Stimulated activated CD4-positive, alpha-beta T cell treated with anti-CD3 and anti-CD28 coated beads, TNF-alpha, amount 100 ng/mL, for 24 hours (primary cell): ENCODE measurements at places on chromosomes 13 and 19.

GRCh38 chr13:36919833-36920615, at the start of gene SMAD9:
Gene SMAD9, minus strand, starts transcription at chr13:36920238. Its CDS starts 40,549 bp downstream, at chr13:36879689.
- DNase-seq: no peak

- no peak for DNase-seq
These were observed at the start of gene B3GNT3 for GRCh38 chr19:17794731-17795494. Gene B3GNT3, plus strand, starts transcription at chr19:17795138. Its CDS starts 12,670 bp downstream, at chr19:17807808.

- no peak for DNase-seq
These were observed 26.1 kb upstream of the TFDP1 start for GRCh38 chr13:113558461-113558860.

GRCh38 chr13:48511621-48512230, 21.2 kb downstream of the RCBTB2 start:
- no peak for DNase-seq

DNA sequence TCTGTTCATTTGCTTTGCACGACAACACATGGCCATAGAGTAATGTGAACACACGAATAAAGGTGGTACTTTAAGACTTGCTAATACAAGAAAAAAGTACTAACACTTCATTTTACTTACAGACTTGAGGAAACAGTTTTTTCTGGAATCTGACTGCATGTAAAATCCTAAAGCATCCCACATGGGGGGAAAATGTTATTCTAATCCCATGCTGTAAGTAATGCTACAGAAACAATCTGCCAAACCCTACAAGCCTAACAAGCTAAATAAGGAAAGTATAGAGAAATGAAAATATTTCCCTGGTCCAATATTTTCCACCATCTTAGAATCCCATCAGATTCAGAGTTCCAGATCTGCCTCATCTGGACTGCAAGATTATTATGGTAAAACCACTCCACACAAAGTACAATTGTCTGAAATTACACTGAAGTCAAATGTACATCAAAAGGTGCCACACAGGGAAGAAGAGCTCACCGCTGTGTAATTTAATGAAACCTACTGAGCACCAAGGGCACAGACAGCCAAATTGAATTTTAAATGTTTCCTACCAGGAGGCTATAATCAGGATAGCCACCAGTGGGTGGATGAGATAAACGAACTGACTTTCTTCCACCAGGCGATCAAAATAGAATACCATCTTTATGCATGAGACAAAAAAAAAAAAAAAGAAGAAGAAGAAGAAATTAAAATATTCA, 22.0 kb downstream of the LHFPL6 start:
- DNase-seq: no peak

- no peak for DNase-seq
These were observed 16.3 kb downstream of the GPR183 start for GRCh38 chr13:99290894-99291293.

DNA sequence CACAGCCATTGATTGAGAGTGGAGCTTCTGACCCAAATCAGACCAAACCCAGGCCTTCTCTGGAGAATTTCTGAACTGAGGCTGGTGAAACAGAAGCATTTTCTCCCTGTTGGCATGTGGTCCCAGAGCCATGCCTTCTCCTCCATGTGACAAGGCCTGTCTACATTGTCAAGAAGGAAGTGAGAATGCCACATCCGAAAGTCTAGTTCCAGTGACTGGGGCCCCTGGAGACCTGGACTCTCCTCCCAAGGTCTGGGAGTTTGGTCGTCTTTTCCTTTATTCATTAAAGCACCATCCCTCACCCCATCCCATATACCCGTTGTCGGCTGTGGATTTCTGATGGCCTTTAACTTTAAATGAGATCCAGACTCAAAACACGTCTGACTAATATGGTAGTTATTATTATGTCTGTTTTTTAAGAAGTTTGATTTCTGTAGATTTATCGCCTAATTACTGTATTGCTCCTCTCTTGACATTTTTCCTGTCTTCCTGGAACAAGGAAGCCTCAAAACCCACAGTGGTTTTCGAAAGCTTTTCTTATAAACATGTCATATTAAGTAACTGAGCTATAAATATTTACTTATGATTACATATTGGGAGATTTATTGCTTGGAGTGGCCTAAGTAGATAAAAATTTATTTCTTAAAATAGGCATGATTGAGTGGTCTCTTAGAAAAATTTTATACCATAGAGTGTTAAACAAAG, 128.3 kb upstream of the FRY start:
- no peak for DNase-seq

DNA sequence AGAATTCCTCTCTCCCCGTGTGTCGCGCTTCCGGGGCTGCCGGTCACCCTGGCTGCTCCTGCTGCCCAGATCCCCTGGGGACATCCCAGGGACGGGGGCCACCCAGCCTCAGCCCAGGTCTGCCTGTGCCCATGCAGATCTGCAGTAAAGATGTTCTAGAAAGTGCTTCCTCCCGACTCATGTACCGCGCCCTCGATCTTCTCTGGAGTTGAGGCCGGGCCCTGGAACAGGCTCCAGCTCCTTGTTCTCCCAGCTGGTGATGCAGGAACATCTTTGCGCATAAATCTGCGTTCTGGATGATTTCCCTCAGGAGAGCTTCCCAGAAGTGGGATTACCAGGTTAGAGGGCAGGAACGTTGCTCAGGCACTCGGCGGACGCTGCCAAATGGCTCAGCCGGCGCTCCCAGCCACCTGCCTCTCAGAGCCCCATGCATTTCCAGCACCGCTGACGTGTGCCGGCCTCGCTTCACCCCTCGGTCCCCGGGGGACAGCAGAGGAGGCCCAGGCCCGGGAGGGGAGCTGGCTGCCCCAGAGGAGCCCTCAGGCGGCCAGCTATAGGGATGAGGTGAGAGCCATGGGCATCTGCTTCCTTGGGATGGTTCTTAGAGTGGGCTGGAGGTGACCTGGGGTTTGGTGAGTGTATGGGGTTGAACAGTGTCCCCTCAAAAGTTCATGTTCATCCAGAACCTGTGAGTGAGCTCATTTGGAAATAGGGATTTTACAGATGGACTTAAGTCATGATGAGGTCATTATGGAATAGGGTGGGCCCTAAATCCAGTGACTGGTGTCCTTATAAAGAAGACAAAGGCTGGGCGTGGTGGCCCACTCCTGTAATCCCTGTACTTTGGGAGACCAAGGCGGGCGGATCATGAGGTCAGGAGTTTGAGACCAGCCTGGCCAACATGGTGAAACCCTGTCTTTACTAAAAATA, 42.6 kb downstream of the CRTC1 start:
- DNase-seq: no peak

- DNase-seq: no peak
These were observed 9.7 kb downstream of the R3HDM4 start for GRCh38 chr19:903266-903797.

- DNase-seq: no peak
These were observed 57.6 kb downstream of the COL4A1 start for GRCh38 chr13:110249326-110249725.
